ENCODE measurements at places on chromosomes 5 and 9.

GRCh38 chr5:141800617-141801016 lies 77.6 kb downstream of the PCDH1 start:
- no peak for DNase-seq

DNA sequence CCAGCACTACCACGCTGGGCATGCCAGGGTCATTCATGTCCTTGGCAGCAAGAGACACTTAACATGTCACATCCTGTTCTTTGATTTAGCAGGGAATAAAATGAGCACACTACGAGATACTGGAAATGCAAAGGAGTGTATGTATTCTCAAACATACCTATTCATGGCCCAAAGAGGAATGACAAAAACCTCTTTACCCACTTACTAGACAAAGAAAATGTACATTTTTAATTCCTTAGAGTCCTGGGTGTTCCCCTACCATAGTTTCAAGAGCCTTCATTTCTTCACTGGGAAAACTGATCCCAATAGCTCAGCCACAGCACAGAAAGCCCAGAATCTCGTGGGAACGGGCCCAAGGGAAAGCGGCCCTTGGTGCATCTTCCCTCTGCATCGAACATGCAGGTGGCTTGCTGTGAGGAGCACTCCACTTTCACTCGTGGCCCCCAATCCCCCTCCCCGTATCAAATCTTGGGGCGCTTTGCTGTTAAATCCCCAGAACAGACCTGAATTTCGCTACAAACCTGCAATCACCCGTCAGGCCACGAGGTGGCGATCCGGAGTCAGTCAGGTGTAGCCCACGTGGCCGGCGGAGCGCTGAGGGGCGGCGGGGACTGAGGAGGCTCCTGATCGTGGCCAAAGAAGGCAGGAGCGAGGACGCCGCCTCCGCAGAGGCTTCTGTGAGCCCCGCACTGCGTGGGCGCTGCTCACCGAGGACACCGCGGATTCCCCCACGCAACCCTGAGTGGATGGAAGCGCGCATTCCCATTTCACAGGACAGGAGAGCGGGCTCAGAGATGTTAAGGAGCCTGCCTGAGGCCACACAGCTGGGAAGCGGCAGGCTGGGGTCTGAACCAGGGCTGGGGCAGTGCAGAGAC lies 91.4 kb downstream of the LMX1B start:
- DNase-seq, result no peak

GRCh38 chr5:147485046-147485445 lies 24.8 kb downstream of the DPYSL3 start:
- DNase-seq, result no peak

DNA sequence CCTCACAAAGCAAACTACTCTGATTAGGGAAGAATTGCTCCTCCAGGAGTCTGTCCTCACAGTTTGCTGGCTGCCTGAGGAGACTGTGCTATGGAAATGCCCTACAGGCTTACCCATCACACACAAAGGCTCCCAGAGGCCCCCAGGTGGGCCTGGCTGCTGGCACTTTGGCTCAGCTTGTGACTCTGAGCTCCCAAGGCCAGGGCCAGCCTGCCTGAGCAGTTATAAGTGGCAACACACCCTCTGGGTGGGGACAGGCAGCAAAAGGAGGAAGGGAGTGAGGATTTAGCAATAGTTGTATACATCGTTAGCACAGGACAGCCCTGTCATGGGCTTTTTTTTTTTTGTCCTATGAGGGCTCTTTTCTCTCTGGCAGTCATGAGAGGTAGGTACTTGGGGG lies 103.5 kb downstream of the DAPK1 start:
- DNase-seq, result no peak

DNA sequence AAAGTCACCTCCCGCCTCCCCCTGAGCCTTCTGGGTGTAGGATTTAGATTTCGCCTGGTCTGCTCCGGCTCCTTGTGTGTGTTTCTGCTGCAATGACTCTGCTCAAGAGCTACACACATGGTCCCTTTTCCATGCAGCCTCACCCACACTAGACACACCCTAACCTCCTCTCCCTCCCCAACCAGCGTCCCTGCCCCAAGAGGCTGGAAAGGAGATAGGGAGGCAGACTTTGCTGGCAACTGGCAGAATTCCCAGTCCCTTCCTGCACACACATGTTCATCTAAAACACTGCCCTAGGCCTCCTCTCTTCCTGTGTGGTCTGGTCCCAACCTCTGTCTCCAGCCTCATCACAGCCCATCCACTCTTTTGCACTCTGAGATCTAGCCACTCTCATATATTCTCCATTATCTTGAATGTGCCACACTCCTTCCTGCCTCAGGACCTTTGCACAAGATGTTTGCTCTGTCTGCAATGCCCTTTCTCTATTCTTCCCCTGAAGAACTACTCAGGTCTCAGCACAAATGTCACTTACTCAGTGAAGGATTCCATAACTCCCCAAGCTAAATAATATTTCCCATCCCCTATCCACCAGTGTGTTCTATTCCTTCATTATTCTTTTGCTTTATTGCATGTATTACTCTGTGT lies 253.8 kb downstream of the CDK5RAP2 start:
- no peak for DNase-seq

DNA sequence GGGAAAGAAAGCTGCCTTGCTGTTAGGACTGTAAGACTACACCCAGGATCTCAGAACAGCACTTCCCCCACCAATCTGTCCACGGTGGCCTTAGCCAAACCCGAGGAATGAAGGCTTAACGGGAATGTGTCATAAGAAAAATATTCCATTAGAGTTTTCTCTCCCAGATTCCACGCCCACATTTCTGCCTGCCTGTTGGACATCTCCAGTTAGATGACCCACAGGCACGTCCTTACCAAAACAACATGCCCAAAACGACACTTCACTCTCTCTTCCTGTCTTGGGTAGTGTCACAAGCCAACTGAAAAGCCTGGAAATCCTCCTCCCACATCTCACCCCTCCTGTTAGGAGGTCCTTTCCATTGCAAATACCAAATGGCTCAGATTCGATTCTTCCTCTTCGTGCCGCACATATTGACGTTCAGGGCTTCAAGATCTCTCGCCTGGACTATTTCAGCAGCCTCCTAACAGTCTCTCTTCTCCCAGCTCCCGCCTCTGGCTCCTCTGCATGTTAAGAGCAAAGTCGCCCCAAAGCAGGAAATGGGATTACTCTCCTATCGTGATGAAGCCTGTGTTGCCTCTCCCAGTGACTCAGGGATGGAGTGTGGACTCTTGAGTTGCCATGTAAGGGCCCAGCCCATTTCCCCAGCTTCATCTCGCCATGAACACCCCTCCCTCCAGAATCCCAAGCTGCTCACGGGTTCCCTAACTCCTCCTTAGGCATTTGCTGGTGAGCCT lies 159.3 kb downstream of the NR3C1 start:
- peak; percentile 92 for DNase-seq

GRCh38 chr5:34503379-34504253 lies 152.5 kb upstream of the RAI14 start:
- DNase-seq, result no peak

DNA sequence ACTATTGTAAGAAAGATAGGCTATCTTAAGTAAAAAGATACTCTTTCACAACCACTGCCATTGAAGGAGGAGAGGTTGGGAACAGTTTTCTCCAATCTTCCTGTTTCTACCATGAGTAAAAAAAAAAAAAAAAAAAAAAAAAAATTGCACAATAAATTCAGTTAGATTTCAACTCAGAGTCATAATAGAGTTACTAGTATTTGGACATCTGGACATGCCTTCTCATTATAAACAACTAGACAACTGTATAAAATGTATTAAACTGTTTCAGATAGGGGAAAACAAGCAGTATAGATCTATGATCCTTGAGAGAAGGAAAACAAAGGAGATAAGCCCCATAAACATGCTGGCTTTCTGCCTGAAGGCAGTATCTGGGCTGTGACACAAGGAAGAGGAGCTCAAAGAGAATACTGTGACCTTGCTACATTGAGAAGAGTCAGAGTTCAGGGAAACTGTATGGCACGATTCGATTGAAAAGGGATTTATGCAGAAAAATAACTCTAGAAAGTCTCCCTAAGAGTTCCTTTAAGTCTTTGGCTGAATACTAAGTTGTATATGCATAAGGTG lies 249.2 kb upstream of the POU5F2 start:
- no peak for DNase-seq

DNA sequence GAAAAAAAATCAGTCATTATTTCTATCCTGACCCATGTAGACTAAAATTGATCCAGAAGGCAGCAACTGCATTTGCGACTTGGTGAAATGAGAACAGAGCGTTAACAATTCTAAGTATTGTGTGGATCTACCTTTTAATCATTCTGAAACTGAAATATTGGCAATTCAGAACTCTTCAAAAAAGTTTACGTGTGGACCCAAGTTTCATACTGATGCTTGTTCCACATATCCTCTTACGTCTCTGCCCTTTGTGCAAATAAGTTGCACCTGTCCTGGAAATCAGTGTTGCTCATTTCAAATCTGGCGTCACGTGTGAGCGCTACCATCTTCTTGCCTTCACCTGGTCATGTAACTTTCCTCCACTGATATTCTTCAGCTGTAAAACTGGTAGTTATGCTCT lies 74.7 kb downstream of the NTRK2 start:
- no peak for DNase-seq

DNA sequence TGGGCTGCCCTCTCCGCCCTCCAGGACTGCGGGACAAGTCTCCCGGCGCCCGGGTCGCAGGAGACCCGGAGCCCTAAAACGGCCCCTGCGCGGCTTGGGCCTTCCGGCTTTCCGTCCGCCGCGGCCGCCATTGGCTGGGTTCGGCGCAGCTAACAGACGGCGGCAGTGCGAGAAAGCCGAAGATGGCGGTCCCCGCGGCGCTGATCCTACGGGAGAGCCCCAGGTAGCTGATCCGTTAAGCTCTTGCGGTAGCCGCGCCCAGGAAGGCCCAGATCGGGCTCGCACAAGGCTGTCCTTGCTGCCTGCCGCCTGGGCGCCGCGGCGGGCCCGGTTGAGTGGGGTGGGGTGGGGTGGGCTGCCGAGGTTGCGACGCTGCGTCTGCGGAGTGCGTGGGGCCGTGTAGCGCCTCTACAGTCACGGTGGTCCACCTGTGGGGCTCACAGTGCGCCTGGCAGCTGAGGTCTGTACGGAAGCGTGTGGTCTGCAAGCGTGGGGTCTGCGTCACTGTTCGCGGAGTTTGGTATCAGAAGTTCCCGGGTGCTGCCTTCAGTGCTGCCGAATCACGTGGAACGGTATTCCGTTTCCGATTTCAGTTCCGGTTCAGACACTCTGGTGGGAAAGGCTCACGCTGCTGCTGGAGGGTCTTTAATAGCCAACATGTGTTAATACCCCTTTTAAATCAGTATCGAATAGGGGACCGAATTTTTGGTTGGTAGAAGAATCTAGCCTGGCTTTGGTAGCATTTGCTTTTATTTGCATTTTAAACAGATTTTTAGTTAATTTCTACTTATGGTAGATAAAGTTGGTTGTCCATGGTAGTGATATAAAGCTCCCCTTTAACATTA lies at the start of gene COMMD10:
TSS of gene COMMD10 (plus strand) at position 155 of the 845 bp plus-strand sequence.
- DNase-seq, result peak; percentile 56

- no peak for DNase-seq
These were observed 151.7 kb upstream of the NMUR2 start for GRCh38 chr5:152556784-152557183.

- DNase-seq, result no peak
These were observed 309.6 kb downstream of the CWC27 start for GRCh38 chr5:65078331-65078730.

DNA sequence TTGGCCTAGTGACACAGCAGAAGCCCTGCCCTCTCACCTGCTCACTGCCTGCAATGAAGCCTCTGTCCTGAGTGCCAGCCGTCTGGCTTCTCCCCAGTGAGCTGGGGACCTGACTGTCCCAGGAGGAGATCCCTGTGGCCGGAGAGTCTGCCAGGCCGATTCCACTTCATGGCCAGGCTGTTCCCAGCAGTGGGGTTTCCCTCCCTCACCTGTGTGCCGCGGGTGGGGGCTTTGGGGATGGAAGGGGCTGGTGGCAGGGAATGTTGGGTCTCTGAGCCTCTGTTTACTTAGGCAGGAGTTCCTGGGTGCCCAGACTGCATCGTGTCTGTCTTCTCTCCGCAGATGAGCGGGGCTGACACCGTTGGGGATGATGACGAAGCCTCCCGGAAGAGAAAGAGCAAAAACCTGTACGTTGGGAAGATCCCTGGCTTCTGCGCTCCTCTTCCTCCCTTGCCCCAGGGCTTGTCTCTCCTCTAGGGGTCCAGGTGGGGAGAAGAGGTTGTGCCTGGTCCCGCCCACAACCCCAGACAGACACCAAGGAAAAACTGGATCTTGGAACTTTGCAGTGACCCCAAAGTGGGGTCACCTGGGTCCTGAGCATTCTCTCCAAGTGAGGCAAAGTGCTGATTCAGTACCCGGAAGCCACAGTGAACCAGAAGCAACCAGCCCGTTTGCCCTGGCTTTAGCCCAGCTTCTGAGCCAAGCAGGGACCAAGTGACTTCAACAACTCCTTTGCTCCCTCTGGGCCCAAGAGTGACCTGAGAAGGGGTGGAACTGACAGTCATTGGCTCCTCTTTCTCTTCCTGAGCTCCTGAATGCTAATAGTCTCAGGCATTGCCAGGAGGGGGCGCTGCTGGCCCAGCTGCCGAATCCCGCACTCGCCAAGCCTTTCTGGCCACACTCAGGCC lies 127.7 kb downstream of the RGS3 start:
- no peak for DNase-seq

DNA sequence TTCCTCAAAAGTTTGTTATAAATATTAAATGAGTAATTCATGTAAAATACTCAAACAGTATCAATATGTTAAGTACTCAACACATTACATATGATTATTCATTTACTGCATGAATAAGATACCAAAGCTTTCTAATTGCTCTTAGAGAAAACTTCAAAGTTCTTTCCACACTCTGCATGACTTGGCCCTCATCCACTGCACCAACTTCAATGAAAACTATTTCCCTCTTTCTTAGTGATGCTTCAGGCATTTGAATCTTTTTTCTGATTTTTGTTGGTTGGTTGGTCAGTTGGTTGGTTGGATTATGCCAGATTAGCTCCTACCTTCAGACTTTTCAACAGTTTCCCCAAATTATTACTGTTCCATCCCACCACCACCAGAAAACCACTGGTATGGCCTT lies 314.7 kb upstream of the RGMB start:
- DNase-seq, result no peak

DNA sequence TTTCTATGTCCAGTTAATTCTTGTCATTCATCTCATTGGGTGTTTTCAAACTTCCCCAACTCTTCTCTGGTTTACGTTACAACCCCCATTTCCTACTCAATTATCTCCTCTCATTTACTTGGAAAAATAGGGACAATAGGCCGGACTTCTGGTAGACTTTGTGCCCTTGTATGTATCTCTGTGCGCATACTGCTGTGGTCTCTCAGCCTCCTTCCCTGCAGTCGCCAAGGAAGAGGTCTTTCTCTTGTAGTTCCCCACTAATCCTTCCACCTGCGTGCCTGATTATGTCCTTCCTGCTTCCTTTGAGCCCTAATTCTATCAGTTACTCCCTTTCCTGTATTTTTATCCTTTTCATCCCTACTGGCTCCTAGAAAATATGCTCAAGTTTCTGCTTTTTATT lies 176.3 kb downstream of the GDNF start:
- DNase-seq, result no peak
